M059J (cell line): ENCODE measurements at places on chromosomes 1 and 21. TPM values are rescaled to one million over a fixed set of nuclear protein-coding genes. Genes with fewer than 3 reads are reported as not detected.

The LCE2A gene
- total RNA-seq, result not detected in 2 replicates

The STUM gene
- not detected in 2 replicates for total RNA-seq

The DNALI1 gene
- total RNA-seq, result 0.49 and 1.9 TPM in 2 replicates

The ZNF697 gene
- 2.2 and 5.2 TPM in 2 replicates for total RNA-seq

The S100A3 gene
- total RNA-seq, result 5.2 and 5.8 TPM in 2 replicates

The PDE9A gene
- total RNA-seq, result 0.07 TPM in 1 of 2 replicates, not detected in the other

The RSPH1 gene
- total RNA-seq, result not detected in 2 replicates

The LAX1 gene
- total RNA-seq, result not detected in 2 replicates

The CAMK1G gene
- 3.0 and 4.5 TPM in 2 replicates for total RNA-seq

The ARHGEF10L gene
- total RNA-seq, result 4.4 and 6.8 TPM in 2 replicates

The FAM131C gene
- total RNA-seq, result 0.71 and 1.7 TPM in 2 replicates

The GGPS1 gene
- 30.7 and 42.8 TPM in 2 replicates for total RNA-seq

The OR2T2 gene
- total RNA-seq, result not detected in 2 replicates

The MCOLN2 gene
- 7.7 and 9.6 TPM in 2 replicates for total RNA-seq
